ENCODE measurements at places on chromosomes 1 and 21.

DNA sequence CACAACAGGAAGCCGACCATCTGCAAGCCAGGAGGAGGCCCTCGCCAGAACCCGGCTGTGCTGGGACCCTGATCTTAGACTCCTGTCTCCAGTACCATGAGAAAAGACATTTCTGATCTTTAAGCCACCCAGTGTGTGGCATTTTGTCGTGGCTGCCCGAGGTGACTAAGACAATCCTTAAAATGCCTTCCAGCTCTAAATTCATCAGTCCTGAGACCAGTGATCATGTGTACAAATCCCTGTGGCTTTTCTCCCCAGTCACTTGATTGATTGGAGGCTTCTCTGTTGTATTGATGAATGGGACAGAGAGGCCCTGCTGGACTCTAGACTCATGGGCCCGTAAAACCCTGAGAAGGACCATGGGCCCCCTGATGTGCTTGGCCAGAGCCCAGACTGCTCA is 36.1 kb downstream of the B3GALT5 start:
- DNase-seq = no peak

GRCh38 chr1:96374076-96374762 is 347.4 kb upstream of the PTBP2 start:
- DNase-seq = no peak

DNA sequence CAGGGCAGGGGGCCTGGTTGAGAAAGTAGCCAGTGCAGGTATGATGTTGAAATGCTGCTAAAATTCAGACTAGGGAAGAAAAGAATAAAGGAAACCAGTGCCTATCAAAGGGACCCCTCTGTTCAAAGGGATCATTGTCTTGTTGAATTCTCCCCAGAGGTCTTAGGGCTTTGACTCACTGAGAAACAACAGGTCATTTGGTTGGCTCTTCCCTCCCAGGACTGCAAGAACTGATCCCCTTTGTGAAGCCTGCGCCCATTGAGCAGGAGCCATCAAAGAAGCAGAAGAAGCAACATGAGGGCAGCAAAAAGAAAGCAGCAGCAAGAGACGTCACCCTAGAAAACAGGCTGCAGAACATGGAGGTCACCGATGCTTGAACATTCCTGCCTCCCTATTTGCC is 11.8 kb upstream of the CELSR2 start:
- no peak for DNase-seq

DNA sequence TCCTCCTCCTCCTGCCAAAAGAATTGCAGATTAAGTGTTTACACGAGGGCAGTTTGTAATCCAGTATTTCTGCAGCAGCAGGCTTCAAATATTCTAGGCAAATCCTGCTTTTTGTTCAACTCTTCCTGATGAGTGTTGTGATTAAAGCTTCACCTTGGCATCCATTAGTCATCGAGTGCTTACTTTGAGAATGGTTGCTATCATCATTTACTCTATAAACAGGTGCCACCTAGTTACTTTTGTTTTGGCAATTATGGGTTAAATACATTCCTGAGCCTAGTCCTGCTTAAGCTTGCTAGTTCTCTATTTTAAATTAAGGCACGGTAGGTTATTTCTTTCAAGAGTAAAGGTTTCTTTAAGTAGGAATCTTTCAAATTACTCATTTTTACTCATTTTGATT is 20.3 kb downstream of the PDC start:
- no peak for DNase-seq

DNA sequence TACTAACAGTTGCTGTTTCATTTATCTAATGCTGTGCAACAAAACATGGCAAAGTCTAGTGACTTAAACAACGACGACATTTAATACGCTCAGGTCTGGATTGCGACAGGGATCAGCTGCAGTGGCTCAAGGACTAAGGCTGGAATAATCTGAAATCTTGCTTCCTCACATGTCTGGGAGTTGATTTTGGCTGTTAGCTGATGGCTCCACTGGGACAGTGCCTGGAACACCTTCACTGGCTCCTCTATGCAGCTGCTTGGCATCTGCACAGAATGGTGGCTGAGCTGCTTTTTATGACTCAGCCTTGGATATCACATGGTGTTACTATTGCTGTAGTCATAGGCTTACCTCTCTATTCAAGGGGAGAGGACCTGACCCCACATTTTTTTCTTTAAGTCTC is 24.0 kb upstream of the BTG3 start:
- DNase-seq = no peak

- no peak for DNase-seq
Measured at GRCh38 chr1:20865001-20865400, 77.9 kb upstream of the HP1BP3 start.

GRCh38 chr1:173832748-173833147 is 8.1 kb upstream of the CENPL start:
- DNase-seq = no peak

DNA sequence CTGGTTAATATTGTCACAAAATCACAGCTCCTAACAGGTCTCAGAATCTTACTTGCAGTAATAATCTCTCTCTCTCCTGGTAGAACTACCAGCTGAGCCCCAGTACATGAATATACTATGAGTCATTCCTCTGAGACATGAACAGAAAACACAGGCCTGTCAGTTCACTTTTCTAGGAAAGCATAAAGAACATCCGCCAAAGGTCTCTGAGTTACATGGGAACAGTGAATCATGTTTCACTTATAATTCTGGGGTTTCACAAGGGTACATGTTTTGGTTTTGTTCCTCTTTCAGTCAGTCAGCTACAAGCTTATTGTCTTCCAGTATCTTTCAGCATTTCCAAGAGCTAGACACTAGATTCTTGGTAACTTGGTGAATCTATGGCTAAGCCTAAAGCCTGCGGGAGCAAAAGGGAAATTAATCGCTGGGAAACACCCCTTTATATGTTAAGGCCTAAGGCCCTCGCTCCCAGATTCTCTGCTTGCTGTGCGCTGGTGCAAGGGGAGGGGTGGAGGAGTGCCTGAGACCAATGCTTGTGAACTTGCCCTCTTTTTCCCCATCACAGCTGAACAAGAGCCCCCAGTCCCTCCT is 31.7 kb downstream of the IFNGR2 start:
- no peak for DNase-seq

GRCh38 chr21:25528515-25528914 is 78.8 kb downstream of the MRPL39 start:
- DNase-seq = no peak

- DNase-seq = no peak
Measured at GRCh38 chr1:75542818-75543570, 67.9 kb downstream of the SLC44A5 start.

DNA sequence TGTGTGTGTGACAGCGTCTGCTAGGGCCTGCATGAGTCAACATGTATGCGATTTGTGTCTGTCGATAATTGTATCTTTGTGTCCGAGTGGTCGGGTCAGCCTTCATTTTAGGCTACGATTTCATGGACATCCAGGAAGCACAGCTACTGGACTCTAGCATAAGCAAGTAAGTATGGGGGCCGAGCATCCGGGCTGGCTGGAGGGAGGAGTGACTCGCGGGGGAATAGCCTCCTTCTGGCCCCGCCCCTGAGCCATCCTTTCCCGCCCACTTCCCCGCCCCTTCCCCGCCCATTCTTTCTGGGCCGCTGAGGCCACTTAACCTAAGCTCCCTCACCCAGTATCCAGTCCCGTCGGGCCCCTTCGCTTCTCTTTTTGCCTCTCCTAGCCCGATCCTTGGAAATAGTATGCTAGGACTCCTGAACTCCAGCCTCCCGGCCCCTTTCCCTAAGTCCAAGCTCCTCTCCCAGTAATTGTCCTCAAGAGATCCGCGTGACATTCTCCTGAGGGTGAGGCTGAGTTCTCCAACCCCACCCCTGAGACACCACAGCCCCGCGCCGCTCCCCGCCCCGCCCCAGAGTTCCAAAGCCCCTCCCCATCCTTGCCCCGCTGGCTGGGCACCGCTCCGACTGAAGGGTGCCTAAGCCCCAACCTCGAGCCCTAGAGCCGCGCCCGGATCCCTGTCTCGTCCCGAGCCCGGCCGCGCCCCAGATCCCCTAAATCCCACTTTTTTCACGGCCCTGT is 1.2 kb downstream of the MAP3K6 start:
- DNase-seq = peak; percentile 94

DNA sequence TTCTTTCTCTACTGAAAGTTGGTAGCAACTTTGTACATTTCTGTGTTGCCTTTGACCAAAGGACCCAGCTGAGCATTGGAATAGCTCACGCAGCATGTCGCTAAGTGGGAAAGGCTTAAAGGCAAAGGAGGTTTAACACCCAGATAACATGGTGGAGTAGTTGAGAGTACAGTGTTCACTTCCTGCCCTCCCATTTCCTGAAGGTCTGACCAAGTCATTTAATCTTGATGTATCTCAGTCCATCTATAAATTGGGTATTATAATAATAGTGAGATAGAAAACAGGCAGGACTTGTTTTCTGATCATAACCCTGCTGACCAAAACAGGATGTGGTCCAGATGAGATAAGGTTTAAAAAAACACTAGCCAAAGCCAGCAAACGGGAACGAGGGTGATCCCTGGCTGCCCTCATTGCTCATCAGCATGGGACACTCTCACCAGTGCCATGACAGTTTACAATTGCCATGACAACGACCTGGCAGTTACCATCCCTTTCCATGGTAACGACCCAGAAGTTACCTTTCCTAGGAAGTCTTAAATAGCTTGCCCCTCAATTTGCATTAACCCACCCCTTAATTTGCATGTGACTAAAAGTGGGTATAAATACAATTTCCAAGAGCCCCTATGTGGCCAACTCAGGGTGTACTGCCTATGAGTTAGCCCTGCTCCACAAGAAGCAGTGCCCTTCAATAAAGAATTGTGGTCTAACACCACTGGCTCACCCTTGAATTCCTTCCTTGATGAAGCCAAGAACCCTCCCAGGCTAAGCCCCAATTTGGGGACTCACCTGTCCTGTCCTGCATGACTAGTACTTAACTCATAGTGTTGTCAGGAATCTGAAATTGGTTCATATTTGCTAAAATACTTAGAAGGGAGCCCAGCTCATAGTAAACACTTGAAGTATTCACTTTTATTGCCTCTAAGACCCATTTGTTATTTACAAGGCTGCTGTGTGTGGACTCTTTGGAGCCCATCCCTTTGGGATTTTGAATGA is 28.4 kb upstream of the FHAD1 start:
- DNase-seq = no peak

DNA sequence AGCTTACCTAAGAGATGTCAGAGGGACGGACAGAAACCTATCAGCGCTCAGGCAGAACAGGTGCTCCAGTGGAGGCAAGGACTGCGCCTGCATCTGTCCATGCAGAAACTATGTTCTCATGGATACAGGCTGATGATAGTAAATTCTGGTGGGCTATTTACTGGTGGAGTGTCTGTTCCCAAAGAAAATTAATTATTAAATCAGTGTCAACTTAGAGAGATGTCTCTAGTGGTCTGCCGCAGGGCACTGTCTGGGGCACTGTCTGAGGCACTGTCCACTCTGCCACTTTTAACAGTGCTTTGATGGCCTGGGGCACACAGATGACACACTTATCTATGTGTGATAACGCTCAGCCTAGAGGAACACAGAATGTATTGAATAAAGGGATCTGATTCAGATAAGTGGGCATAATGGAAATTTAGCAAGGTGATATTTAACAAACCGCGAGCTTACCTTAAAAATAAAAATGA is 148.1 kb downstream of the RGS7 start:
- DNase-seq = no peak

DNA sequence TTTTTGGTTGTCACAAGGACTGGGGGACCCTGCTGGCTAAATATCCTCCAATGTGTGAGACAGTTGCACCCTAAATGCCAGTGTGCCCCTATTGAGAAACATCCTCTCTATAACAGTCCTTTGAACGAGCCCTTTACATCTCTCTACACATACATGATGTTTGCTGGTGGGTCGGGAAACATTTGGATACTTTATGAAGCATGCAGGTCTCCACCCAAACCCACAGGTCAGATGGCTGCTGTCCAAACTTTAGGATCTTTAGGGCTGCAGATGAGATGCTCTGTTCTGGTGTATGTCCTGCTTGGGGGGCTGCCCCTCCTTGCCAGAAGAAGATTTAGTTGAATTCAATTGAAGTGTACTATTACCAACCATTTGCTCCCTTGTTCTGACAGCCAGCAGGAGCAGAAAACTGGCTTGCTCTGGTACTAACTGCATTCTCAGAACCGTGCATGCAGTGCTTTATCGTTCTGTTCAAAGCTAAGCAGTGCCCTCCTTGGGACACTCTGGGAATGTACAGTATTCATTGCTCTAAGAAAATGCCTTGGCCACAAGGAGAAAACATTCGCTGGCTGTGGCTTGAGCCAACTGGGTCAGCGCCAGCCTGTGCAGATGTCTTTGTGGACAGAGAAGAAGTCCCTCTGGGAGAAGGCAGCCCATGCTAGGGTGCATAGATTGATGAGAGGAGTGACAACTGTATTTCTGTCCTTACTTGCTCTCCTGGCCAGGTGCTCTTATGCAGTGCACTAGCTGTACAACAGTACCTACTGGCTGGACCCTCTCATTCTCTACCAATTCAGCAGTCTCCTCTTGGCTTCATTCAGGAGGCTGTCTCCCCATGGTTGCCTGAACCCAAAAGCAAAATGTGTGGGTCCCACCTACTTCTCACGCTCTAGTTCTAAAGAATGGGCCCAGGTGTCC is 61.4 kb upstream of the DIRAS3 start:
- peak; percentile 37 for DNase-seq

- DNase-seq = no peak
Measured at GRCh38 chr1:101302831-101303511, 66.2 kb downstream of the S1PR1 start.

GRCh38 chr1:5888606-5889211 is 103.5 kb downstream of the NPHP4 start:
- DNase-seq = no peak

GRCh38 chr21:45763506-45763905 is 120.0 kb downstream of the PCBP3 start:
- no peak for DNase-seq

DNA sequence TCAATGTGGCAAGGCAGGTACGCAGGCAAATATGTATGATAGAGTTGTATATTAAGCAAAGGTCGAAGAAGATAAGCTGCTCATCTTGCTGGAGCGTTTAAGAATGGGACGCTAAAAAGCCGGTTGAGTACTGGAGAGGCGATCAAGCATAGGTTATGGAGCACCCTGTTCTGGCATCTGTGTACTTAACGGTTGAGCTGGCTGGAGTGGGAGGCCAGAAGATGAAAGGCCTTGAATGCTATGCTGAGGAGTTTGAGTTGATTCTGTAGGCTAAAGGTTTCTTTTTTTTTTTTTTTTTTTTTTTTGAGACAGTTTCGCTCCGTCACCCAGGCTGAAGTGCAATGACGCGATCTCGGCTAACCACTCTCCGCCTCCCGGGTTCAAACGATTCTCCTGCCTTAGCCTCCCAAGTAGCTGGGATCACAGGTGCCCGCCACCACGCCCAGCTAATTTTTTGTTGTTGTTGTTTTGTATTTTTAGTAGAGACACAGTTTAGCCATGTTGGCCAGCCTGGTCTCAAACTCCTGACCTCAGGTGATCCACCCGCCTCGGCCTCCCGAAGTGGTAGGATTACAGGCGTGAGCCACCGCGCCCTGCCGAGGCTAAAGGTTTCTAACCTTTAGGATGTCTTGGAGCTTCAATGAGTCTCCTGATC is 850 bp upstream of the KHDC4 start:
- no peak for DNase-seq

Measured in ecto neural progenitor cell (in vitro differentiated cells).